Left ventricle myocardium inferior (tissue), 1 donor: ENCODE measurements at places on chromosomes 2 and 18.
A peak's percentile ranks its signal among the peaks of the same experiment; 100 is the strongest.

DNA sequence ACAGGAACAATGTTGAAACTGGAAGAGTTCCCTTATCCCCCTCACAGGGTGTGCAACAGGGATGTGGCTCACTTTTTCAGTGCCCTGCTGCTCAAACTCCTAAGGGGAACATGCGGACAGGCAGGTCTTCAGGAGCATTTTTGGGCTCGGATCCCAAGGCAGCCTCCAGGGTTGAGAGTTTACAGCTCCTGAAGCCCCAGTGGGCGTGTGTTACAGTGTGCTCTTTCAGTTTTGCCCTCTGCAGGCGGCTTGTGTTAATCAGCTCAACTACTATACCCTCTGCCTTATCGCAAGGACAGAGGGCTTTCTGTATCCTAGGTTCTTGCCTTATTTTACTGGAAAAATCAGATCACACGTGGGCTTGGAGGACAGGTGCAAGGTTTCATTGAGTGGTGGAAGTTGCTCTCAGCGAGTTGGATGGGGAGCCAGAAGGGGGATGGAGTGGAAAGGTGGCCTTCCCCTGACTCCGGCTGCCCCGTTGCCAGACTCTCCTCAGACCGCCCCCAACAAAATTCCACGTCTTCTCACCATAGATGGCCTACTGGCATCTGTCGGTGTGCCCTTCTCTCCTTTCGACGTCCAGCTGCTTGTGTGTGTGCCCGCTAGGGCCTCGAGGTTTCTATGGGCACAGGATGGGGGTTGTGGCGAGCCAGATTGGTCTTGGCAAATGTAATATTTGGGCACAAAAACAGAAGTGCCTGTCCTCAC, 541.9 kb downstream of the TMX3 start:
- no peak overlapping the region for H3K4me3 ChIP-seq
- H3K36me3 ChIP-seq: no peaks in the 10 kb centered on the region

GRCh38 chr2:24930768-24931167, 10.7 kb upstream of the ADCY3 start:
- no peak overlapping the region for H3K4me3 ChIP-seq
- no peaks in the 10 kb centered on the region for H3K27me3 ChIP-seq
- no peaks in the 10 kb centered on the region for H3K36me3 ChIP-seq
- peaks cover 24% of the 10 kb centered on the region for H3K4me1 ChIP-seq

DNA sequence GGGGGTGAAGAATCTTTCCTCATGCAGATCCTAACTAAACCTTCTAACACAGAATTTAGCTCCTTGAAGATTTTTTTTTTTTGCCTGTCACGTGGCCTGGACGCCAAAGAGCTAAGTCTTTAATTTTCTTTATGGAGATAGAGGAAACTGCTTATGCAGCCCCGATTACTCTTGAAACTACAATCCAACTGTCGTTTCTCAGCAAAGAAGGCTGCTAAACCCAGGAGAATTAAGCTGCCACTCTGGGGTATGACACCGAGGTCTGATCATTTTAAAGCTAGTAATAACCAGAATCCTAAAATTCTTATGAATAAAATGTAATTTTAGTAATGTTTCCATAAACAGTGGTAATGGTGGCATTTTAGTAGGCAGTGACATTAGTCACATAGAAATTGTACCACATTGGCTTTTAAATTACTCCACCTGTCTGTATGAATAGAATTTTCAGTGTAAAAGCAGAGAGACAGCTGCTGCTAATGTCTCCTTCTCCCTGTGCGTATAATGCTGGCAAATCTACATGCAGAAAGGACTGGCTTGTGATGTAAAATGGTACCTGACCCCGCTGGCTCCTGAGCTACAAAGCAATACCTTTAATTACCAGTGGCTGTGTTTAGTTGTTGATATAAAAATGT, 86.5 kb downstream of the MEIS1 start:
- no peak overlapping the region for H3K27ac ChIP-seq
- no peaks in the 10 kb centered on the region for H3K36me3 ChIP-seq
- H3K4me1 ChIP-seq: peaks cover 16% of the 10 kb centered on the region

- no peaks in the 10 kb centered on the region for H3K36me3 ChIP-seq
- no peak for DNase-seq
These were observed 87.2 kb upstream of the SMAD2 start for GRCh38 chr18:48017635-48018034.

- peak overlapping the region; percentile 99 for H3K27ac ChIP-seq
- peaks cover 21% of the 10 kb centered on the region for H3K36me3 ChIP-seq
- H3K27me3 ChIP-seq: peaks cover 83% of the 10 kb centered on the region
- no peak for DNase-seq
These were observed 528 bp upstream of the PCGF1 start for GRCh38 chr2:74507926-74508520.

- DNase-seq: no peak
- H3K27ac ChIP-seq: no peak overlapping the region
- H3K36me3 ChIP-seq: no peaks in the 10 kb centered on the region
- H3K4me3 ChIP-seq: no peak overlapping the region
These were observed 9.9 kb upstream of the YPEL5 start for GRCh38 chr2:30136764-30137444.

DNA sequence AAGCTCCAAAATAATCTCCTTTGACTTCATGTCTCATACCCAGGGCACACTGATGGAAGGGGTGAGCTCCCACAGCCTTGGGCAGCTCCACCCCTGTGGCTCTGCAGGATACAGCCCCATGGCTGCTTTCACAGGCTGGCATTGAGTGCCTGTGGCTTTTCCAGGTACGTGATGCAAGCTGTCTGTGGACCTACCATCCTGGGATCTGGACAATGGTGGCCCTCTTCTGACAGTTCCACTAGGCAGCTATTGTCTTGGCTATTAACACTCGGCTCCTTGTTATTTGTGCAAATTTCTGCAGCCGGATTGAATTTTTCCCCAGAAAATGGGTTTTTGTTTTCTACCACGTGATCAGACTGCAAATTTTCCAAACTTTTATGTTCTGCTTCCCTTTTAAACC, 634.2 kb downstream of the TSN start:
- no peaks in the 10 kb centered on the region for H3K4me1 ChIP-seq
- no peaks in the 10 kb centered on the region for H3K27me3 ChIP-seq
- H3K36me3 ChIP-seq: no peaks in the 10 kb centered on the region
- no peak overlapping the region for H3K4me3 ChIP-seq
- H3K27ac ChIP-seq: no peak overlapping the region

DNA sequence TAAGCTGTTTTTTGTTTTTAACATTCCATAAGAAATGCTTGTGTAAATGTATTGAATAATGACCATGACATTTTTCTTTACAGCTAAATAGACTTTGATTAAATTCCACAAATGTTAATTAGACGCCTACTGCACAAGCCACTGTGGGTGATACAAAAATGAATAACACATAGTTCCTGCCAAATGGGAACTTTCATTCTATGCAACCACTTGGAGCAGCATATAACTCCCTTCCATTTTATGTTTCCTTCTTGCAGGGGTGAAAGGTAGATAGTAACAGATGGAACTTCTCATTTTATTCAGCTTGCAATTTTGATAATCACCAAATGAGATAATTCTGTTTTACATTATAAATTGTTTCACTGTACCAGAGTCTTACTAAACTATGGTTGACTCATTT, 70.0 kb upstream of the THUMPD2 start:
- no peak for DNase-seq
- H3K36me3 ChIP-seq: no peaks in the 10 kb centered on the region
- H3K4me1 ChIP-seq: peaks cover 9% of the 10 kb centered on the region
- H3K27me3 ChIP-seq: no peaks in the 10 kb centered on the region

DNA sequence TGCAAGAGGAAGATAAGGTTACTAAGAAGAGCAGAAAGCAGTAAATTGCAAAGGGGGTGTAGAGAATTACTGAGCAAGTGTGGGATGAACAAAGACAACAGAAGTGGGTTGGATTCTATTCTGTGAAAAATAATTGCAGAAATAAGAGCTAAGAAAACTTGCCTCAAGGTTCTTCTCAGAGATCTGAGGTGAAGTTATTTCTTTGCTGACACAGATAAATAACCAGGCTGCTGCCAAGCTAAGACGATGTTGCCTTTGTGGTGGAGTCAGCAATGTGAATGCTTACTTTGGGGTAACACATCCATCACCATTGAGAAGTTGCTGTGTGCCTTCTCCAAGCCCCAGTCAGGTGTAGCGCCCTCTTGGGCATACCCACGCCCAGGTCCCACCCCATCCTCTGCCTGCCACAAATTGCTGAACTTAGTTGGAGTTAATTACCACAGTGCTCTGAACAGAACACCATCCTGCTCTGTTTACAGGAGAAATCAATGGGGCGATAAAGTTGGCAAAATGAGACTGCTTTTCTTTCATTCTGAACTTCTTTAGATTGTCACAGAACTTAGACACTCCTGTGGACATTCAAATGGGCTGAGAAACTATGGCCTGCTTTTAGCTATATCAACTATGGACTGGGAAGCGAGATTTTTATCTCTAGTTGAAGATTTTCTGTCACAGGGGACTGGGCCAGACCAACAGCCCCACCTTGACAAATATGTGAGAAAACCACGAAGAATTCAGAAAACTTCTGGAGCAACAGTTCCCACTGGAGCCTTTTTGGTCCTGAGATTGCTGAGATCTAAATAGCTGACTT, 283.6 kb downstream of the TMX3 start:
- no peak overlapping the region for H3K4me3 ChIP-seq
- H3K4me1 ChIP-seq: no peaks in the 10 kb centered on the region
- H3K27ac ChIP-seq: no peak overlapping the region
- H3K27me3 ChIP-seq: no peaks in the 10 kb centered on the region

DNA sequence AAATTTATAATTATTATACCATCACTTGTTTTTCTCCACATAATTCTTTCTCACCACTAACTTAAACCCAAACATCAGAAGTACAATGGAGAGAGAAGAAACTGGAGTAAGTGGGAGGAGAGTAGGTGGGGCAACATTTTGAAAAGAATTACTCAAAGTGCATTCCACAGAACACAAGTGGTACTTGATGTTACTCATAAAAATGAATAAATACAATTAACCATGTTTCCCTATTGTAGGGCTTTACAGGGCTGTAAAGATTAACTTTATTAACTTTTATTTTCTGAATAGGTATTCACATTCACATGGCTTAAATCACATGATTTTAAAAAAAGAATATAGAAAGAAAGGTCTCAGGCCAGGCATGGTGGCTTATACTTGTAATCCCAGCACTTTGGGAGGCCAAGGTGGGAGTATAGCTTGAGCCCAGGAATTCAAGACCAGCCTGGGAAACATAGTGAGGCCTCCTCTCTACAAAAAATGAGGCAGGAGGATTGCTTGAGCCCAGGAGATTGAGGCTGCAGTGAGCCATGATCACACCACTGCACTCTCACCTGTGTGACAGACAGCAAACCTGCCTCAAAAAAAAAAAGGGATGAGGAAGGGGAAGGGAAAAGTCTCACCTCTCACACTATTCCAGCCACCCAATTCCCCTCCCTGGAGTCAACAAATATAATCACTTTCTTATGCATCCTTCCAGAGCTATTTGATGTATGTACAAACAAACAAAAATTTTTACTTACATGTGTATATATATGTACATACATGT, 47.1 kb downstream of the KCNG3 start:
- H3K27ac ChIP-seq: no peak overlapping the region
- peaks cover 10% of the 10 kb centered on the region for H3K27me3 ChIP-seq
- H3K4me3 ChIP-seq: no peak overlapping the region
- no peak for DNase-seq
- H3K36me3 ChIP-seq: no peaks in the 10 kb centered on the region
- H3K4me1 ChIP-seq: no peaks in the 10 kb centered on the region

- no peak for DNase-seq
- H3K27ac ChIP-seq: no peak overlapping the region
- peaks cover 10% of the 10 kb centered on the region for H3K4me1 ChIP-seq
- H3K36me3 ChIP-seq: peaks cover 98% of the 10 kb centered on the region
- H3K27me3 ChIP-seq: no peaks in the 10 kb centered on the region
These were observed 21.3 kb downstream of the XRCC5 start for GRCh38 chr2:216130346-216130971.

GRCh38 chr2:168819829-168820489, 17.5 kb downstream of the NOSTRIN start:
- no peaks in the 10 kb centered on the region for H3K27me3 ChIP-seq
- no peak overlapping the region for H3K4me3 ChIP-seq
- DNase-seq: no peak
- H3K36me3 ChIP-seq: peaks cover 9% of the 10 kb centered on the region

DNA sequence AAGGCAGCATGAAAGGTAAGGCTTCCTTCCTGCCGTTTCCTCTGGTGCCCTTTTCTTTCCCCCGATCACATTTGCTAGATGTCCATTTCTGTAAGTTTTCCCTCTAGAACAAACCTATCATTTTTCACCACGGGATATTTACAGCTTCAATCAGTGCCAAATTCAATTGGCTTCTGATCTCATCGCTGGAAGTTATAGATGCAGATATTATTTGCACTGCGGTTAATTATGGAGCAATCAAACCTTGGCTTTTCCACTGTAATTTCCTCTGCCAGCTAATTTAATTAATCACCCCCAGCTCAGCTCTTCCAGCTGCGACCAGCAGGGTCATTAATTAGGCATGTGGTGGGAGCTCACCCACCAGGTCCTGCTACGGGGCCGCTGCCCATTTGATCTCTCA, 86.1 kb downstream of the GBX2 start:
- no peaks in the 10 kb centered on the region for H3K27me3 ChIP-seq
- H3K36me3 ChIP-seq: no peaks in the 10 kb centered on the region
- H3K4me3 ChIP-seq: no peak overlapping the region
- peaks cover 4% of the 10 kb centered on the region for H3K4me1 ChIP-seq
- no peak overlapping the region for H3K27ac ChIP-seq

GRCh38 chr18:3603421-3604234, 153.7 kb downstream of the TGIF1 start:
- peaks cover 45% of the 10 kb centered on the region for H3K4me1 ChIP-seq
- H3K36me3 ChIP-seq: no peaks in the 10 kb centered on the region
- H3K27me3 ChIP-seq: no peaks in the 10 kb centered on the region
- no peak for DNase-seq

- H3K4me3 ChIP-seq: no peak overlapping the region
- DNase-seq: no peak
- H3K36me3 ChIP-seq: no peaks in the 10 kb centered on the region
These were observed 16.9 kb downstream of the QPCT start for GRCh38 chr2:37361216-37361815.

DNA sequence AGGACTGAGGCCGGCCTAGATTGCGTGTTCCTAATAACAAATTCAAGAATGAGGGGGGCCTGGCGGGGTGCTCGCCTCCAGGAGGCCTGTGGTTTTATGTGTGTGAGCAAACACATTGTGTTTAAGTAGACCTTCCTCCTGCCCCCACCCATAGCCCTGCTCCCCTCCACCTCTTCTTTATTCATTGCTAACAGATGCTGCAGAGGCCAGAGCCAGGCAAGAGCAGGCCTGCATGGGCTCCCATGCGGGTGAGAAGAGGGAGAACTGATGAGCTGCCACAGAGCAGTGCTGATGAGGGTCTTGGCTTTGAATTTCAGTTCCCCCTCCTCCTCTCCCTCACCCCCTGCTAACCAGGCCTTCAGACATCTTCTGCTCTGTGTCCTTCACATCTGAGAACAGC, 154.6 kb downstream of the OSR1 start:
- H3K36me3 ChIP-seq: no peaks in the 10 kb centered on the region
- peaks cover 5% of the 10 kb centered on the region for H3K4me1 ChIP-seq
- no peak overlapping the region for H3K4me3 ChIP-seq
- no peak overlapping the region for H3K27ac ChIP-seq

GRCh38 chr2:13009027-13009642, 292.4 kb downstream of the TRIB2 start:
- H3K27ac ChIP-seq: no peak overlapping the region
- H3K4me3 ChIP-seq: no peak overlapping the region
- no peaks in the 10 kb centered on the region for H3K27me3 ChIP-seq
- no peak for DNase-seq
- peaks cover 24% of the 10 kb centered on the region for H3K4me1 ChIP-seq

GRCh38 chr2:157152362-157152761, 105.1 kb upstream of the GALNT5 start:
- no peak overlapping the region for H3K27ac ChIP-seq
- no peaks in the 10 kb centered on the region for H3K36me3 ChIP-seq
- no peak overlapping the region for H3K4me3 ChIP-seq
- H3K27me3 ChIP-seq: no peaks in the 10 kb centered on the region
- H3K4me1 ChIP-seq: no peaks in the 10 kb centered on the region
- no peak for DNase-seq
